ENCODE measurements at places on chromosomes 6 and 20.

DNA sequence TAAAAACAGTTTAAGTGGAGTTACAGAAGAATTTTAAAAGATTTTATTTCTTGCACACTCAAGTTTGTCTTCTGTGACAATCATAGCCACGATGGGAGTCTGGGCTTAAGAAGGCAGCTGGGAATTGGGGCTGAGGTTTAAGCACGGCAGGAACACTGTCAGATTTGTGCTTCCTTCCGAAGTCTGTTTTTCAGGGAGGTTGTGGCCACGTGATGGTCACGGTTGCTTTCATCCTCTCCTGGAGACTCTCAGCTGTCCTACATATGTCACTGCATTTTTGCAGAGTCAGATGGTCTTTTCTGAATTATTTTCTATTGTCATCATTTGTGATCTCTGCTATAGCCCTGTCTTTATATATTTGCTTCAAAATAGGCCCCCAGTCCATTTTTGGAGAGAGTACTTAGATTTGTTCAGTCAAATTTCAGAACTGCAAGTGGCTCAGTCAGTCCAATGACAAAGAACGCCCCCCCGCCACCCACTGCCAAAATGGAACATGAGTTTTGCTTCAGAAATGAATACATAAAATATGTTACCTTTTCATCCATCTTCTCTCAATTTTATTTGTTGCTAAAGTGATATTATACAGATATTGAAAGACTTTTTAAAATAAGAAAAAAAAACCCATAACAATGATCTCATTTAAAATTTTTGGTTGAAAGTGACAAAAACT, 111.8 kb upstream of the ZFP64 start:
- no peak overlapping the region for H3K4me3 ChIP-seq
- no peaks in the 10 kb centered on the region for H3K36me3 ChIP-seq
- peaks cover 2% of the 10 kb centered on the region for H3K4me1 ChIP-seq
- no peak overlapping the region for H3K27ac ChIP-seq
- H3K27me3 ChIP-seq = peaks cover 18% of the 10 kb centered on the region

GRCh38 chr20:47241345-47241781, 115.1 kb downstream of the ZMYND8 start:
- H3K36me3 ChIP-seq = peaks cover 19% of the 10 kb centered on the region
- H3K27me3 ChIP-seq = peaks cover 5% of the 10 kb centered on the region
- DNase-seq = no peak
- no peak overlapping the region for H3K4me3 ChIP-seq
- peaks cover 3% of the 10 kb centered on the region for H3K4me1 ChIP-seq
- no peak overlapping the region for H3K27ac ChIP-seq

- H3K27ac ChIP-seq = peak overlapping the region; percentile 80
- peaks cover 60% of the 10 kb centered on the region for H3K4me1 ChIP-seq
- no peak for DNase-seq
- H3K36me3 ChIP-seq = no peaks in the 10 kb centered on the region
- H3K27me3 ChIP-seq = peaks cover 23% of the 10 kb centered on the region
Measured at GRCh38 chr6:2854396-2854982, 12.8 kb upstream of the SERPINB1 start.

DNA sequence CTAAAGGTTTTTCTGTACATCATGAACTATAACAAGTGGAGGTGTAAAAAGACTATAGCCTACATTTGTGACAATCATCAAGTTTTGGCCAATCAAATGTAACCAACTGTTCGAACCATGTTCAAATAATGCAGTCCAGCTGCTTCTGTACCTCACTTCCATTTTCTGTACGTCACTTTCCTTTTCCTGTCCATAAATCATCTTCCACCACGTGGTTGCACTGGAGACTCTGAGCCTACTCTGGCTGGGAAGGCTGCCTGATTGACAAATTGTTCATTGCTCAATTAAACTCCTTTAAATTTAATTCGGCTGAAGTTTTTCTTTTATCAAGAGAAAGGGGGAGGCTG, 270.4 kb upstream of the JARID2 start:
- H3K27ac ChIP-seq = no peak overlapping the region
- H3K36me3 ChIP-seq = no peaks in the 10 kb centered on the region
- H3K4me1 ChIP-seq = no peaks in the 10 kb centered on the region
- no peaks in the 10 kb centered on the region for H3K27me3 ChIP-seq
- no peak for DNase-seq
- no peak overlapping the region for H3K4me3 ChIP-seq

GRCh38 chr6:119310486-119311036, 39.0 kb downstream of the MAN1A1 start:
- peaks cover 64% of the 10 kb centered on the region for H3K4me1 ChIP-seq
- H3K36me3 ChIP-seq = peaks cover 11% of the 10 kb centered on the region
- H3K4me3 ChIP-seq = no peak overlapping the region
- H3K27ac ChIP-seq = peak overlapping the region; percentile 0
